ENCODE measurements at places on chromosomes 2 and 18. TPM values are rescaled to one million over a fixed set of nuclear protein-coding genes. Genes with fewer than 3 reads are reported as not detected.

Gene SLC38A11
- not detected for total RNA-seq

Gene STRADB
- 38.7 TPM for total RNA-seq

Gene DSG4
- total RNA-seq: not detected

Gene PJVK
- 2.2 TPM for total RNA-seq

Gene SIX2
- not detected for total RNA-seq

Gene GBX2
- total RNA-seq: not detected

Gene REG3G
- total RNA-seq: not detected

Gene MEP1B
- not detected for total RNA-seq

Gene TNFRSF11A
- total RNA-seq: 16.6 TPM

Gene RGPD3
- total RNA-seq: 0.19 TPM

Gene CIB4
- not detected for total RNA-seq

Gene HOXD4
- total RNA-seq: not detected

Gene MYOM1
- 2.4 TPM for total RNA-seq

Gene FBLN7
- 17.3 TPM for total RNA-seq

Gene MALL
- not detected for total RNA-seq

Gene MYO7B
- total RNA-seq: 1.0 TPM

Gene TSN
- 55.4 TPM for total RNA-seq

Gene RIT2
- not detected for total RNA-seq

Gene HOXD13
- not detected for total RNA-seq

Gene ZNF396
- 0.98 TPM for total RNA-seq

Gene ZBTB7C
- total RNA-seq: 0.35 TPM

Gene SNRNP27
- 48.3 TPM for total RNA-seq

Gene CD302
- 0.29 TPM for total RNA-seq

Gene XIRP2
- not detected for total RNA-seq

Gene DSEL
- 0.07 TPM for total RNA-seq
